ENCODE measurements at places on chromosomes 6 and 20.

DNA sequence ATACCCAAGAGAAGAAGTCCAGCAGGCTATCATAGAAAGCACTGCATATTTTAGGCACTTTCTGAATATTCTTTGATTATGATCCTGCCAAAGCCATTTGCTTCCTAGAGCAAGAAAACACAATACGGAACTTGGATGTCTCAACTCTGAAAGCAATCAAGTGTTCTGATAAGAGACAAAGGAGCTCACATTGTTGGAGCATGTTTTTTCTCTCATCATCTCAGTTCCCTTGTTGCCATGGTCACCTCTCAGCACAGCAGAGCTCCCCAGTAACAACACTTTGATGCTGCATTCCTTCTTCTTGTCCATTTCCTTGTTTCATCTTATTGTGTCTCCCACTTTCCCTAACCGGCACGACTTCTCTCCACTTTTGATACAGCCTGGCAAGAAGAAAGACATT, 168.7 kb upstream of the FUT9 start:
- no peak for DNase-seq

DNA sequence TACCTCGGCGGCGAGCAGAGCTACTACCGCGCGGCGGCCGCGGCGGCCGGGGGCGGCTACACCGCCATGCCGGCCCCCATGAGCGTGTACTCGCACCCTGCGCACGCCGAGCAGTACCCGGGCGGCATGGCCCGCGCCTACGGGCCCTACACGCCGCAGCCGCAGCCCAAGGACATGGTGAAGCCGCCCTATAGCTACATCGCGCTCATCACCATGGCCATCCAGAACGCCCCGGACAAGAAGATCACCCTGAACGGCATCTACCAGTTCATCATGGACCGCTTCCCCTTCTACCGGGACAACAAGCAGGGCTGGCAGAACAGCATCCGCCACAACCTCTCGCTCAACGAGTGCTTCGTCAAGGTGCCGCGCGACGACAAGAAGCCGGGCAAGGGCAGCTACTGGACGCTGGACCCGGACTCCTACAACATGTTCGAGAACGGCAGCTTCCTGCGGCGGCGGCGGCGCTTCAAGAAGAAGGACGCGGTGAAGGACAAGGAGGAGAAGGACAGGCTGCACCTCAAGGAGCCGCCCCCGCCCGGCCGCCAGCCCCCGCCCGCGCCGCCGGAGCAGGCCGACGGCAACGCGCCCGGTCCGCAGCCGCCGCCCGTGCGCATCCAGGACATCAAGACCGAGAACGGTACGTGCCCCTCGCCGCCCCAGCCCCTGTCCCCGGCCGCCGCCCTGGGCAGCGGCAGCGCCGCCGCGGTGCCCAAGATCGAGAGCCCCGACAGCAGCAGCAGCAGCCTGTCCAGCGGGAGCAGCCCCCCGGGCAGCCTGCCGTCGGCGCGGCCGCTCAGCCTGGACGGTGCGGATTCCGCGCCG, 994 bp downstream of the FOXC1 start:
- DNase-seq = no peak

DNA sequence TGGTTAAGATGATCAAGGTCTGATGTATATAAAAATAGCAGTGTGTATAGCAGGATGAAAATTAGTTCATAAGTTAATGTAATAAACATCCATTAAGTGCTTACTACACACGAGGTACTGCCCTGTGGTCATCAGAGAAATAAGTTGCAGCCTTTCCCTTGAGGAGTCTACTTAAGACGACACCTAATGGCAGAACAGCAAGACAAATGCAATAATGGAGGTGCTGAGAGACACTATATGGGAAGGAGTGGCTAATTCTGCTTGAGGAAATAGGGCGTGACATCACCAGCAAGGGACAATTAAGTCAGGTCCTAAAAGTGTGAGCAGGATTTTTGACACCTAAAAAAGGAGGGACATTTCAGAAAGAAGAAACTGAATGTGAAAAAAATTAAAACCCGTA, 75.2 kb downstream of the BACH2 start:
- DNase-seq = no peak

- no peak for DNase-seq
Observed at GRCh38 chr20:8404912-8405635, 273.0 kb downstream of the PLCB1 start.

GRCh38 chr20:49361862-49362660, 84.2 kb upstream of the ZNFX1 start:
- DNase-seq = no peak

GRCh38 chr6:24576447-24576846, 69.5 kb downstream of the KIAA0319 start:
- DNase-seq = no peak

DNA sequence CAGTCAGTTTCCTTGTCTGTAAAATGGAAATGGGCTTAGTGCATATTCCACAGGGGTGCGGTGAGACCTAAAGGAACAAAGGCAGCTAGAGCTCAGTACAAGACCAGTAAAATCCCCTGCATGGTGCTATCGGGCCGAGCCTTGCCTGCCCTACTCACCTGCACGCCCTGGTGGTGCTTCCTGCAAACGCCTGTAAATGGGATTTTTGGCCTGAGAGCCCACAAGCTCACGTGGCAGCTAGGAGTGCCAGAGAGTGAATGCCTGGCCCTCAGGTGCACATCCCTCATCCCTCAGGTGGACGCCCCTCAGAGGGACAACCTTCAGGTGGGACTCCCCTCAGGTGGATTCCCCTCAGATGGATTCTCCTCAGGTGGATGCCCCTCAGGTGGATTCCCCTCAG, 48.0 kb upstream of the VSX1 start:
- DNase-seq = no peak

DNA sequence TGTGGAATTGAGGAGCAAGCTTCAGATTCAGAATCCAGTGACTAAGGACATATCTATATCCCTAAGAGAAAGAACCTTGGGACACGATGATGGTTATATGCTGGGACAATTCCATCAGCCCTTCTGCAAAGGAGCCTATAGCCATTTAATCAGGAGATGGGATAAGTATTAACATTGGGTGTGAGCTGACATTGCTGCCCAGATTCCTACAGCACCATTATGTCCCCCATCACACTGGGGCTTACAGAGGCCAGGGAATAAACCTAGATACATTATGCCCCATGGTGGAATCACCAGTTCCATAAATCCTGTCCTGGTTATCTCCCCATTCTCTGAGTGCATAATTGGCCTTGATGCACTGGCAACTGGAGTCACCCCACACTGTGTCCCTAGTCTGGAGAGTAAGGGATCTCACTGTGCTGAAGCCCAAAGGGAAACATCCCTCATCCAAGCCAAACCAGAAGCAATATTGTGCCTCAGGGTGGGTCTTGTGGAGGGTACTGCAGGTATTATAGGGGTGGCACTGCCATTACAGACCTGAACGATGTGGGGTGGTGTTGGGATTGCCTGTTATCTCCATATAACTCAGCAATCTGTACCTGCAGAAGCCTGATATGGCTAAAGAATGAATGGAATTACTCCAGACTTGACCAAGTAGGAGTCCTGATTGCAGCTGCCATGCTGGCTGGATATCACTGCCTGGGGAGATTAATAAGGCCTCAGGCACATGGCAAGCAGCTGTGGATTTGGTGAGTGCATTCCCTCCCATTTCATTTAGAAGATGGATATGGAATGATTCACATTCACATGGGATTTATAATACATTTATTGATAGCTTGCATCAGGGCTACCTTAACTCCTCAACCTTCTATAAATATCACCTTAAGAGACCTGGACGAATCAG, 5.0 kb downstream of the HLA-A start:
- no peak for DNase-seq

- no peak for DNase-seq
Observed at GRCh38 chr6:120938876-120939472, 395.3 kb downstream of the TBC1D32 start.

DNA sequence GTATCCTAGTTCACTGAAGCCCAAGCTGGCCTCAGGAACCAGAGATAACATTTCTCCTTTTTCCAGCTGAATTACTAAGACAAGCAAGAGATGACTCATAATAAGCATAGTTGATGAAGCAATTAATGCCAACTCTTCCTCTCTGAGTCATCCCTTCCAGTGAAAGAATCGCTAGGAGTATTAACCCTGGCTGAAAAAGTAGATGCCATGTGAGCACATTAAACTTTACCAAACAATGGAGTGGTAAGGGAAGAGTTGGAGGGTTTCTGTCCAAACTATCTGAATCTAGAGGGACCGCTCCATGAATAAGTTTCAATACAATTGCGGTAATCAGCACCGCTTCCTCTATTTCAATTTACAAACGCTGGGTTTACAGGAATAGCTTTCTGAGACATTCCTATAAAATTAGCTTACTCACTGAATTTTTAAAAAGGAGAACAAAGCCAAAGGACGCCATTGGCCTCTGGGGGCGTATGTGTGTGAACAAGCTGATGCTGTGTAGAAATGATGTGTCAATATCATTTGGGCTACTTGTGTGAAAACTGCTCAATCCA, 48.3 kb downstream of the ATXN1 start:
- DNase-seq = no peak

DNA sequence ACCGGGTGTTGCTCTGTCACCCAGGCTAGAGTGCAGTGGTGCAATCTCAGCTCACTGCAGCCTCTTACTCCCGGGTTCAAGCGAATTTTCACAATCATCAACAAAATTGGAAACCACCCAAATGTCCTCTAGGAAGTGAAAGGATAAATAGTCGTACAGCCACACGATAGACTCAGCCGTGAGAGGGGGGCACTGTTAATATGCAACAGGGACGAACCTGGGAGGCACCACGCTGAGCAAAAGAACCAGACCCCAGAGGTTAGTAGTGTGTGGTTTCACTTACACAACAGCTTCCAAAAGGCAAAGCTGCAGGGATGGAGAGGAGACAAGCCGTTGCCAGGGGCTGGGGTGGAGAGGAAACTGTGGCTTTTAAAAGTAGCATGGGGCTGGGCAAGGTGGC, 30.1 kb upstream of the NTSR1 start:
- DNase-seq = no peak

GRCh38 chr6:109351231-109352130, 30.8 kb downstream of the CD164 start:
- DNase-seq = peak; percentile 14

DNA sequence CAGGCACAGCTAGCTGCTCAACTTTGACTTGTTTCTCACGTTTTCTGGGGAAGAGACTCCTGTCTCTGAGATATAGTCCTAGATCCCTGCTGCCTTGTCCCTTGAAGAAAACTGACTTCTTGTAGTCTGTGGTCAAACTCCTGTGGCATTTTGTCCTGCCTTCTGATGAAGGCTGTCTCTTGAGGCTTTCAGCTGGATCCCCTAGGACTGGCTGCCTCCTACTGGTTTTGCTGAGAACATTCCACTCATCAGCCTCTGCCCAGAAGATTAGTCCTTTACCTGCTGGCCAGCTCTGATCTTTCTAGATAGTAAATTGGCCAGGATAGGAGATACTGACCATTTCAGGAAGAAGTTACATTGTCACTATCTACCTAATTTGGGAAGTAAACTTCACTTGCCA, 71.9 kb upstream of the CNR1 start:
- no peak for DNase-seq

GRCh38 chr20:3559637-3560036, 88.8 kb downstream of the ATRN start:
- no peak for DNase-seq

GRCh38 chr20:17859002-17859615, 109.5 kb downstream of the SNX5 start:
- DNase-seq = no peak

DNA sequence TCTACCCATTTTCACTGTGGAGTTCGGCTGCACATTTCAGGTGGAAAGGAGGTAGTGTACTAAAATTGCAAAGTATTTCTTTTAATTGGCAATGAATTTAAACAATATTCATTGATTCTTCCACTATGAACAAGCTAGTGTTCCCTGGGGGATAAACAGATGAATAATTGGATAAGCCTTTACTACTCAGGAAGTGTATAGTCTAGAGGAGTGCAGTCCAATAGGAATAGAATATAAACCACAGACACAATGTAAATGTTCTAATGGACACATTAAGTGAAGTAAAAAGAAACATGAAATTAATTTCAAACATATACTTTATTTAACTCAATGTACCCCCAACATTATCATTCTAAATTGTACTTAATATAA, 28.7 kb downstream of the SGK1 start:
- DNase-seq = no peak

DNA sequence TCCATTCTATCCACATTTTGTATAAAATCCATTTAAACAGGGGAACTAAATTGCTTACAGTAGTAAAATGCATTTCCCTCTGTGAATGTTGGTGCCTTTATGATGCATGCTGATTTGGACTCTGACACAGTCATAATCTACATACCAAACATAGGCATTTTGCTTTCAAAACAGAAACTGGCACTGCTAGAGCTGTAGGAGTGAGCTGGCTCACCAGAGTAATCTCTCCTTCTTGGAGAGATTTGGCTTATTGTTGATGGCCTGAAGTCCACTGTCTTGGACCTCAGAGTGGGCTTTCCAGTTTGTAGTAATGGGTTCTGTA, 363.2 kb upstream of the FLRT3 start:
- DNase-seq = no peak

DNA sequence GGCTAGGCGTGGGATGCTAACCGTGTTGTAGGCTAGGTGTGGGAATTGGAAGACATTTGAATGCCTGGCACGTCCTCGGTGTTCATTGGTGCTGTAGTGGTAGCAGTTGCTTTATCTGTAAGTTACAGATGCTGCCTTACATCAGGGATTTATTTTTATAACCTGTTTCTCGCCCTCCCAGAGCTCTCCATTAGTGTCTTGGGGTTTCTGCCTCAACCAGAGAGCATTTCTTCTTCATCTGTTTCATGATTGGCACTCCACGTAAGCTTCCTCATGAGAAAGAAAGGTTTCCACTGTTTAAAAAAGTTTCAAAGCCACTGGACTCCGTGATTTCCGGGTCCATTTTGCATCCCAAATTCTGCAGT, 9.0 kb downstream of the IGF2R start:
- DNase-seq = no peak

DNA sequence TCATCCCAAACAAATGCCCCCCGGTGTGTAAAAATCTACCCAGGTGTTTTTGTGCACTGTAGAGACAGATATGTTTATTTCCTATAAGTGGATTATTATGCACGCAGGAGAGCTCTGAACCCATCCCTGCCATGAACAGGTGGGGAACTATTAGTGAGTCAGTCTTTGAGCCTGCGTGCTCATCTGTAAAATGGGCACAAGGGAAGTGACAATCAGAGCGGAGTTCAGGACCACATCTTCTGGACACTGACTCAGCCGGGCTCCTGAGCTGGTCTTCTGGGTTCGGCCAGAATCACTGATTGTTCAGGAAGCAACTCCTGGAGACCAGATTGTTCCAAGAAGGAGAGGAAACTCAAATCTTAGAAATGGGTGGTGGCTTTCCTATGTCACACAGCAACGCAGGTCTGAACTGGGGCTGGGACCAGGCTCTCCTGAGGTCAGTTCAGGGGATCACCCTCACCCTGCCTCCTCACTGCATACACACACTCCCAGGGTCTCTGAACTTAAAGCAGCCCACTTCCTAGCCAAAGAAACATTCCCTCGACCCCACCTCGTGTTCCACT, 27.3 kb upstream of the TGM2 start:
- peak; percentile 41 for DNase-seq

- DNase-seq = no peak
Observed at GRCh38 chr20:3873507-3873906, 15.7 kb upstream of the PANK2 start.

- DNase-seq = no peak
Observed at GRCh38 chr6:17268114-17268513, 13.0 kb upstream of the RBM24 start.
